ENCODE measurements at places on chromosomes 2 and 18.
A peak's percentile ranks its signal among the peaks of the same experiment; 100 is the strongest.

- DNase-seq = no peak
Observed at GRCh38 chr2:189337656-189338055, 103.6 kb upstream of the WDR75 start.

GRCh38 chr18:3447068-3447894, 2.7 kb upstream of the TGIF1 start:
- no peak for DNase-seq

DNA sequence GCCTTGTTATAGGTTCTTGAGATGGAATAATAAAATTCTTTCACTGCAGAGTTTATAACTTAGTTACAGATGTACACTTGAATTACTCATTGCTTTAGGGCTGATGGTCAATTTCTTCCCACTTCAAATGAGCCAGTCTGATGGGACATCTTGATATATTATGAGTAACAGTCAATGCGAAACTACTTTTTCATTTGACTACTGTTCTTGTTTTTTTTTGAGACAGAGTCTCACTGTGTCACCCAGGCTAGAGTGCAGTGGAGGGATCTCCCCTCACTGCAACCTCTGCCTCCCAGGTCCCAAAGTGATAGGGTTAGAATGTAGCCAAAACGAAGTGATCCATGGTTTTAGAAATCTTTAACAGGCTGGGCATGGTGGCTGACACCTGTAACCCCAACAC, 57.1 kb downstream of the ST3GAL5 start:
- no peak for DNase-seq

GRCh38 chr2:241951316-241951700, 81.8 kb downstream of the RTP5 start:
- DNase-seq = no peak

- DNase-seq = no peak
Observed at GRCh38 chr2:129698593-129698992, 280.9 kb upstream of the RAB6C start.

GRCh38 chr2:99480390-99480789, 9.4 kb downstream of the REV1 start:
- DNase-seq = no peak

DNA sequence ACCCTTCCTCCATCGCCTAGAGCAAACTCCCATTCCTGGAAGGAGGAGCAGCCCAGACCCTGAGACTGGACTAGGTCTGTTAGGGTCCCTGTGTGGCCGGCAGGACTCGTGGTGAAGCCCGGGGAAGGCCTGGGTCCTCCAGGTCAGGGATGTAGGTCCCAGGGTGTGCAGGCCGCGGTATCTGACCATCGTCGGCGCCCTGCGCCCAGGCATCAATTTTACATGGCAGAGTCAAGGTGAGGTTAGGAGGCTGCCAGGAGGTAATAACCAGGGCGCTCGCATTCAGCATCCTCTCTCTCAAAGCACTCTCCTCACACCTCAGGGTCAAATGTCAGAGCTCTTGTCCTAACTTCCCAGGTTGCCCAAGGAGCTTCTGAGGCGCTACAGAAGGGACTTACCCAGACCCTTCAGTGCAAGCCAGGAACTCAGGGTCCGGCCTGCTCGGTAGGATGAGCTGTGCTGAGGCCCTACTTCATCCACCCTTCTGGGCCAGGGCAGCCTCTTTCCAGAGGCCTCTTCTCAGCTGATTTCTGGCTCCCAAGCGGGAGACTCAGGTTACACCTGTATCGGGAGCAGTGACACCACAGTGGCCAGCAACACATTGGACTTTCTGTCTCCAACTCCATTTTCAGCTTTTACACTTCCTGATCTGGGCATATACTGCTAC, 628 bp downstream of the SH2D6 start:
- DNase-seq = no peak

GRCh38 chr2:187319441-187320108, 128.5 kb downstream of the CALCRL start:
- no peak for DNase-seq

DNA sequence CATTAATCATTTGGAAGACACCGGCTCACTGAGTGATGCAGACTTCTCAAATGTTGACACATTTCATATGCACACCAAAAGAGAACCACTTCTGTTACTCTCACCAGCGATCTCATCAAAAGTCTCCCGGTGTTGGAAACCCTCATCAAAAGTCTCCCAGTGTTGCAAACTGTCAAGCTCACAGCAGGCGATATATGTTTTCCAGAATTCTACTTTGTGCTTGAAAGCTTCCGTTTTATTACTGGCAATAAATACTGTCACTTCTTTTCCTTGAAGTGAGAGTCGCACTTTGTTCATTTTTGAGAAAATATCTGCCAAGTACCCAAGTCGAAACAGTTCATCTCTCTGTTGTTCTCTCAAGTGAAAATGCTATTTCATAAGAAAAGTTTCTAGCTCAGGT, 20.5 kb downstream of the MLPH start:
- DNase-seq = no peak

DNA sequence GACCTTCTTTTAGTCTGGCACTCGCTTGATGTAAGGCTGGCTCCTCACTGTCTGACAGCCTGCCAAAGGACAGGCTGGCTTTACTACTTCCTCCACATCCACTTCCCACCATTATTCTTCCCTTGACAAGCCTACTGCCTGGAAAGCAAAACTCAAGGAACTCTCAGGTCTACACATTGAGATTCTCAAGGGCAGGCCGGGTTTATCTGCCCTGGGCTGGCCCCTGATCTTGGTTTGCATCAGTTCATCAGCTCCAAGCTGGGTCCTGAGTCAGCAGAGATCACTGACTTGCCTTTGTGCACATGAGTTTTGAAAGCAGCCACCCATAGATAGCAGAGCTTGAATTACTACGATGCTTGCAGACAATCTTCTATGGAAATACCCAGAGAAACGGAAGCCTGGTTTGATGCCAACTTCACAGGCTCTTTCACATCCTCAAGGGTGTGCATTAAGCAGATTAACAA, 53.9 kb downstream of the KCTD18 start:
- peak; percentile 77 for DNase-seq

GRCh38 chr18:8988260-8988871, 114.1 kb upstream of the NDUFV2 start:
- peak; percentile 78 for DNase-seq

DNA sequence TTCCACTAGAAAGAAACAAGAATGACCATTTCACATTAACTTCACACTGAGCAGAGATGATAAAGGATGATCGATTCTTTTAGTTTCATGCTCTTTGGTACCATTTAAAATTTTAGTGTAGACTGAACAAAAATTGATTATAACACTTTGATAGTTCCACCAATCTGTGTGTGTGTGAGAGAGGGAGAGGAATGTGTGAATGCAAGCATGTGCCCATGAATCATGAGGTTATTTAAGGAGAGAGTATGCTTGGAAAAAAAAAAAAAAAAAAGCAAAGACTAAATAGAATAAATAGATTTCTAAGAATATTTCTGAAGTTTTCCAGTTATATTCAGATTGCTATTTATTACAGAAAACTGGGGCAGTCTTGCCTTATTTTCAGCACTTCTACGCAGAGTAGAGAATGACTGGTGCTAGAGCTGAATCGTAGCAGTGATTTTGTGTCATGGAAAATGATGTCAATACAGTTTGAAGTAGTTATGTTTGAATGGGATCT, 900.8 kb downstream of the SLC4A3 start:
- no peak for DNase-seq

DNA sequence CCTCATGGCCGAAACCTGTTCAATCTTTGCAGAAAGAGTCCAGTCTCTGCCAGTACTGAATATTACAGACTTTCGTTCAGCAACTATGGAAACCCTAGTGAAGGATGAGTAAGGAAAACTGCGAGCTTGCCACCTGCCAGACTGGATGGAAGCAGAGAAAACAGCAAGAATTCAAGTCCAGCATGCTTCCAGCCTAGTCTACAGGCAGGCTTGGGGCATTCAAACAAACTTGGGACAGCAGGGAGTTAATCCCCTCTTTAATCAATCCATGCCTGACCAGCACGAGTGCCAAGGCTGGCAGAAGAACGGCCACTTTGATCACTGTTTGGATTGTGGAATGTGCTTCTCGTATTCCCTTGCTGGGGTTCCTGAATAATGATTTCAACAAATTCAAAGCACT, 145.2 kb downstream of the EPHA4 start:
- DNase-seq = no peak

- DNase-seq = no peak
Observed at GRCh38 chr18:34695310-34695709, 14.8 kb upstream of the DTNA start.

- DNase-seq = no peak
Observed at GRCh38 chr18:6478121-6478520, 63.4 kb upstream of the L3MBTL4 start.

DNA sequence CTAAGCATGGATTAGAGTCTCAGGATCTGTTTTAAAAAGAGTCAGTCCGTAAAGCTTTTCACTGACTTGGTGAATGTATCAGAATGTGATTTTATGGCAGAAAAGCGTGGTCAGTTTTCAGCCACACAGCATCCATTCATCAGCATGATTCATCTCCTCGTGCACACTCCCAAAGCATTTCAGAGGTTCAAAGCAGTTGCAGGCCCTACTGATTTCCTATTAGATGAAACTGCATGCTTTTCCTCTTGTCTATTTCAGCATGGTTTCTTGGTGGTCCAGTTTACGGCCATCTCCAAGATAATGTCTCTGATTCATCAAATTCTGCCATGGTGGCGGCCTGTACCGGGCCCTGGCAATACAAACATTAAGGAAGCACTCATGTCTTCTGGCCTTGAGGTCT, 4.8 kb upstream of the PARD6G start:
- no peak for DNase-seq

- DNase-seq = no peak
Observed at GRCh38 chr2:152475982-152476381, 141.0 kb downstream of the FMNL2 start.

- peak; percentile 72 for DNase-seq
Observed at GRCh38 chr2:239824046-239824694, 201.0 kb downstream of the NDUFA10 start.

DNA sequence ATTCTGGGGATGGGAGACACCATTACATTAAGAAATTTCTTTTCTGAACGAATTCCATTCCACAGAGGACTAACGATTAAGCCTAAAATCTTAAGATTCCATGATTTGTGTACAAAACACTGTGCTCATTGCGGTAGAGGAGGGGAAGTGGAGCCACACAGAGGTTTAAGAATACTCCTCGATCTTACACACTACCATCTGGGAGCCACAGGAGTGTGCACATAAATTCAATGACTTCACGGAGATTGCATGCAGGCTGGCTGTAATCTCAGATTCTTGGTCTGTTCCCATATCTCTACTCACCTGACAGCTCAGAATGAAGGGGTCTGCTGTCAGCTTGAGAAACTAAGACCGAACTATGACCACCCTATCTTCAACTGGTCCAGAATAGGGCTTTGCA, 762 bp downstream of the VPS4B start:
- DNase-seq = no peak

DNA sequence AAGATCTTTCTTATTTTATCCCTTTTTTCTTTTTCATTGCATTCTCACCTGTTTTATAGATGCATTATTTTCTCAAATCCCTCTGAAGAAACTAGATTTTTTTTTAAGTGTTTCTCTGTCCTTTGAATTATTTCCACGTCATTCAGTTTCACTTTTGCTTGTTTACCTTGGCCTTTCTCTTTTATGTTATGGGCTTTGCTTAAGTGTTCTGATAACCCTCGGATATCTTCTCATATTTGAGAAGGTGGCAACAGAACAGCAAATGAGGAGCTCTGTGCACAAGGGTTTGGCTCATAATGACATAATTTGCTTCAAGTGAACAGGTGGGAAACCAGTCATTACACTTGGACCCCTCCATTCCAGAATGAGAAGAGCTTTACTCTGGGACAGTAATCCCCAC, 111.9 kb downstream of the C1D start:
- DNase-seq = no peak

- DNase-seq = peak; percentile 25
Observed at GRCh38 chr18:13279181-13280069, 60.9 kb downstream of the LDLRAD4 start.

DNA sequence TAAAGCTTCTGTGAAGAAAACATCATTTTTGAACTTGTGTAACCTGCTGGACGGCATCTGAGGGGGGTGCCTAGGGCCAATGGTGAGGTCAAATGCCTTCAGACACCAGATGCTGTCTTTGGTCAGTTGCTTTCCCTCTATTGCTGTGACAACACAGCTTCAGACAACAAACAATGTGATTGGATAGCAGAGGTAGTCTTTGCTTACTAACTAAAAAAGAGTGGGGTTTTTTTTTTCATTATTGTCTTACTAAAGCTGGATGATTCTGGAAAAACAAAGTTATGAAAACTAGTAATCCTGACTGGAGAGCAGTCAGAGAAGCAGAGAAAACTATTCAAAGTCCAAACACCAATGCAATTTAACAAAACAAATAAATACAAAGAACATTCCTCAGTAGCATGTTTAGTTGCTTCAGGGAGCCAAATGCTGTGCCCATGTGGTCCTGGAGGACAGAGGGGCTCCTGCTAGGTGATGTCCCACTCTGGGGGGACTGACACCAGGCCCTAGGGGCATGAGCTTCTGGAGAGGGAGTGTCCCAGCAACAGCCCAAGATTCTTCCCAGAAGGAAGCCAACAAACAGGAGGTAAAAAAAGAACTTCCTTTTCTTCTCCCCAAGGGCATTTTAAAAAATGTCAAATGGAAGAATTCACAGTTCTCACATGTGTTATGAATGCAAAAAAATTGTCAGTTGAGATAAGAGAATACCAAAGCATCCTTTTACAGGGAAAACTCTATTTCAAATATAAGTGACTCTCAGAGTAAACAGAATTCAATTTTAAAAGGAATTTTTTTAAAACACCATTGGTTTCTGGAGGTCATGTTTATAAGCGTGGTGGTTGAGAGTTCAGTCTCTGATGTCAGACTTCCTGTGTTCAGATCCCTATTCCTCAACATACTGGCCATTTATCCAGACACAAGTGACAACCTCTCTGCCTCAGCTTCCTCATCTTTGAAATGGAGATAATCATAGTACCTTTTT, 181.1 kb upstream of the PGAP1 start:
- no peak for DNase-seq

DNA sequence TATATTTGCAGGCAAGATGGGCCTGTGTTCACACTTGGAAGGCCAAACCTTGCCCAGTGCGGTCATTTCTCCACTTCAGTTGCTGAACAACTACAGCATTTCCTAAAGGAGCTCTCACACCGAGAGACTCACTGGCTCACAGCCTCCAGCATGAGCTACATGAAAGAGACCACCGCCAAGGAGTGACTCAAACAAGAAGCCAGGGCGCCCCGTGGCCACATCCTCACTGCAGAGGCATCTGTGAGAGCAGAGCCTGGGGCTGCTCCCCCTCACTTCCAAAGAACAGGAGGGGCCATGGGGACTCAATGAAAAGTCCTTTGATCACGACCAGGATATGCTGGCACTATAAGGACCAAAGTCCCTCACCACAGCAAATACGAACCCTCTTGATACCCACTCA, 50.0 kb downstream of the TMEM163 start:
- DNase-seq = no peak

Measured in RPMI8226 (cell line).